ENCODE measurements at places on chromosomes 5 and 9.
A peak's percentile ranks its signal among the peaks of the same experiment; 100 is the strongest.

DNA sequence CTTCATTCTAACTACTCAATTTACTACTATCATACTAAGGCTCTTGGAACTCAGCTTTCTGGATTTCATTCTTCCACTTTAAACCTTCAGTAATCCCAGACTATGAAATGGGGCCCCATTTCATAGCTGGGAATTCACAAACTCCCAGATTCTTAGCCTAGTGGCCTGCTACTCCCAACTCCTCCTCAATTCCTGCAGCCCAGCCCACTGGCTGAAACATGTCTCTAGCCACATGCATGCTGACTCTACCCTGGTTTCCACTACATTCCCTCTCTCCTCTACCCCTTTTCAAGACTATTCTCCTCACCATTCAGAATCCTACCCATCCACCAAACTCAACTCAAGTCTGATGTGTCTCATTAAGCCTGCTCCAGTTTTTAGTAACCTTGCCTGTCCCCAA is 370.6 kb downstream of the BNC2 start:
- DNase-seq = no peak

GRCh38 chr5:127447827-127448226 is 69.6 kb upstream of the PRRC1 start:
- peak; percentile 19 for DNase-seq

DNA sequence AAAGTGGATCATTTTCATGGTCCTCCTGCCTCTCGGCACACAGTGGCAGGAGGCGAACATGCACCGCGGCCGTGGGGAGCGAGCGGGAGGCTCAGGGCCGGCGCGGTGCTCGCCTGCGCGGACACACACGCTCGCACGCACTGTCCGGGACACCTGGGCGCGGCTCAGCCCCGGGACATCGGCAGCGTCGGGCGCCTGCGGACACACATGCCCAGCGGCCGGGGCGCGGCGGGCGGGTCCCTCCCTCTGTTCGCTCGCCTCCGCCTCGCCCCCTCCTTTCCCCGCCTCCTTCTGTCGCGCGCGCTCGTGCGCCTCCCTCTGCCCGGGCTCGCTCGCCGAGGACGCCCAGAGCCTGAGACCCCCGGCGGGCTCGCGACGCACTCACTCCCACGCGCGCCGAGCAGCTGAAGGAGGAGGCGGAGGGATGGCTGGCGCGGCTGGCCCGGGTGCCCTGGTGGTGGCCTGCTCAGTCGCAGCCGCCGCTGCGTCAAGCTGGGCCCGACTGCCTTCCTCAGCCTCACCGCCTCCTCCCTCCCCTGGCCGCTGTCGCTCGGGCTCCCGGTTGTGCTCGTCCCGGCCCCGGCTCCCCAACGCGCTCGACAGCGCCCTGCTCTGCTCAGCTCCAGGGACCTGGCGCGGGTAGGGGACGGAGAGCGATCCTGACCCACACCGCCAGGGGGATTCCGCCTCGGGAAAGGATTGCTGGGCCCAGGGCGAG is at the start of gene FRMD3:
FRMD3 (minus strand) TSS at position 230 of the 718 bp plus-strand sequence; CDS start at position 60, 170 bp downstream.
- peak; percentile 87 for DNase-seq

DNA sequence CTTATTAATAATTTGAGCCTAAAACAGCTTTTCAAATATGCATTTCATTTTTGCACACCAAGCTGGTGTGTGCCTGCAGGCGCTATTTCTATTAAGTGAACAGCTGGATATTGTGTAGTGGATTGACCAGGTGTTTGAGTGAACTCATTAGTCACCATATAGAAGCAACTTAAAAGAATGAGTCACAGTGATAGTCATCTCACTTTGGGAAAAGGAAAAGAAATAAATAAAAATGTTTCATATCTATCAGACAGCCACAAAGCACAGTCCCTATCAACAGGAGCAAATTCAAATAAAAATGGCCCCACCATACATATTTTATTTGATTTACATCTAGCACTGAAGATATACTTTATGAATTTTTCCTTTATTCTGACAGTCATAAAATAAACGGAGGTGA is 456.5 kb upstream of the CDH9 start:
- peak; percentile 51 for DNase-seq

DNA sequence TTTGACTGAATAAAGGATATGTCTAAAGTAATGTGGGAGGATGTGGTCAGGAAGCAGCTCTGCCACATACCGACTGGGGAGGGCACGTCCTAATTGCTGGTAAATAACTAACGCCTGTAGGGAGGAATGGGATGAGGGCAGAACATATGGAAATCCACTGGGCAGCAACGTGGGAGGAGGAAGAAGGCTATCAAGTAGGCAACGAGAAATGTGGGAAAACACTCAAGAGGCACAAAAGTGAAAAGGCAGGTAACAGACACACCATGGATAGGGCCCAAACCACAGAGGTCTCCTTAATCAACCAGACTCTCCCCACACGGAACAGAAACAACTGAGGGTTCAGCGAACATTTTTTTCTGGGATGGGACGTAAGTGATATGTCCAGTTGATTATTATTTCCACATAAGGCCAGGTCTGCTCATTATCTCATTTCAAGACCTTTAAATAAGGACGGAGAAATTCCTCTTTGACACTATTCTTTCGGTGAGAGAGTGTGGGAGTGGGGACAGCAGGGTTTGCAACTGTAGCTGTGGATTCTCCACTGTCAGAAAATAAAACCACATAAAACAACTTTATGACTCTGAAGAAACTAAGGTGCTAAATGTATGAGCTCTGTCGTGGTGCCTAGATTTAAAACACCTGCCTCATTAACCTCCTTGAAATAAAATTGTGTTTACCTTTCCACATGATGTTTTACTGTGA is 17.0 kb downstream of the IARS1 start:
- DNase-seq = no peak
